WTC11 (cell line): ENCODE measurements at places on chromosomes 1 and 21. TPM values are rescaled to one million over a fixed set of nuclear protein-coding genes. Genes with fewer than 3 reads are reported as not detected.

DNA sequence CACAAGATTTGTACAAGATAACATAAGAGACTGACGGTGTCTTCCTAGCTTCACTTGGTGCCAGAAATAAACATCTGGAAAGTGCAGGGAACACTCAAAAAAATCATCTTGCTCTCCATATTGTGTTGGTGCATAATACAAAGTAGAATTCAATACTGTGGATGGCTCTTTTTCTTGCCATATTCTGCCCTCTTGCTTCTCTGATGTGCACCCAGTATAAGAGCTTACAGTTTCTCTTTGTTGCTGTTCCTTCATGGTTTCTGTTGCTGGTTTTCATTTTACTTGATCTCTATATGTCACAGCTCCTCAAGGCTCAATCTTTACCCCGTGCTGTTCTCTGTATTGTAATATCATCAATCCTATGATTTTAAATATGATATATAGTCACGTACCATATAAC is 528.5 kb upstream of the ZP4 start:
- 0 out of 2 replicates have a peak, but pooled peaks cover 1% of the 10 kb centered on the region for H3K36me3 ChIP-seq
- no peaks in the 10 kb centered on the region for H3K27me3 ChIP-seq
- no peak overlapping the region for H3K27ac ChIP-seq
- H3K4me1 ChIP-seq = peaks cover 4% of the 10 kb centered on the region

GRCh38 chr1:160237558-160237957 is 24.8 kb downstream of the DCAF8 start:
- H3K27me3 ChIP-seq = no peaks in the 10 kb centered on the region
- H3K4me1 ChIP-seq = peaks cover 11% of the 10 kb centered on the region
- no peak for DNase-seq
- H3K27ac ChIP-seq = no peak overlapping the region

COL8A2 gene
- 2.3 to 3.5 TPM (median 3.3 TPM) in 3 replicates for total RNA-seq

- no peaks in the 10 kb centered on the region for H3K4me1 ChIP-seq
- H3K27ac ChIP-seq = no peak overlapping the region
- H3K4me3 ChIP-seq = no peak overlapping the region
- peaks cover 46% of the 10 kb centered on the region for H3K36me3 ChIP-seq
Measured at GRCh38 chr1:223780318-223780717, 65.4 kb downstream of the TP53BP2 start.

DNA sequence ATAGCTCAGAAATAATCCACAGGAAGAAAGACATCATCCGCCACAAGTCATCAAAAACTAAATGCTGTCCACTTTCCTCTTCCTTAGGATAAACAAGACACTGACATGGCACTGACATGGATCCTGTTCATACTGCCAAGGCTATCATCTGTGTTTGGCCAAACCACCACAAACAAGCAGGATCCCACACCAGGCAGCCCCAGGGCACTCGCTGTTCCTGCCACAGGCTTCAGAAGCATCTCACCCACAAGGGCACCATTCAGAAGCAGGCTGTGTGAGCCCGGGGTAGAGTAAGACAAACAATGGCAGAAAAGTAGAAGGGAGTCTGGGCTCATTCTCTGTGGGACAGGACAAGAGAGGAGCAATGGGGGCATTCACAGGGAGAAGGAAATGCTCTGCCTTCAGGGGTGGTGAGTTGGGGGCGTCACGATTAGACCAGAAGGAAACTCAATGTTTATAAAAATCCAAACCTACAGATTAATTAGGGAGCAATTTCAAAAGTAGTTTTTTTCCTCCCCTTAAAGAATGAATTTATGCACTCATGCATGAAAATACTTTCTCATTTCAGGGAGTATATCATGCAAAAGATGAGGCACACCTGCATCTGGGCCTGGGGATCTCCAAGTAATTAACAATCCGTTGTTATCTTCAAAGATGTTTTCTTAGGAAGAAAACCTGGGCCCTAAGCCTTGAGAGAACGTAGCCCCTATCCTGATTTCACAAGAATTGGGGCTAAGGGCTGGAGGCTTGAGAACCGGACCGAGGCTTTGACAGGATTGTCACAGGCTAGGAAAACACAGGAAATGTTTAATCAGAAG is 43.3 kb upstream of the ATP1A1 start:
- no peak for DNase-seq
- H3K36me3 ChIP-seq = no peaks in the 10 kb centered on the region
- peaks cover 6% of the 10 kb centered on the region for H3K27me3 ChIP-seq

PPIH gene
- total RNA-seq = 68.5 to 73.1 TPM (median 69.3 TPM) in 3 replicates

IRF6 gene
- 16.6 to 17.9 TPM (median 17.2 TPM) in 3 replicates for total RNA-seq

- no peaks in the 10 kb centered on the region for H3K36me3 ChIP-seq
- DNase-seq = no peak
- no peak overlapping the region for H3K27ac ChIP-seq
Measured at GRCh38 chr1:18066576-18066975, 41.0 kb upstream of the IGSF21 start.
